Forelimb muscle (tissue), 1 donor: ENCODE measurements at places on chromosomes 1 and 21. TPM values are rescaled to one million over a fixed set of nuclear protein-coding genes. Genes with fewer than 3 reads are reported as not detected.

DNA sequence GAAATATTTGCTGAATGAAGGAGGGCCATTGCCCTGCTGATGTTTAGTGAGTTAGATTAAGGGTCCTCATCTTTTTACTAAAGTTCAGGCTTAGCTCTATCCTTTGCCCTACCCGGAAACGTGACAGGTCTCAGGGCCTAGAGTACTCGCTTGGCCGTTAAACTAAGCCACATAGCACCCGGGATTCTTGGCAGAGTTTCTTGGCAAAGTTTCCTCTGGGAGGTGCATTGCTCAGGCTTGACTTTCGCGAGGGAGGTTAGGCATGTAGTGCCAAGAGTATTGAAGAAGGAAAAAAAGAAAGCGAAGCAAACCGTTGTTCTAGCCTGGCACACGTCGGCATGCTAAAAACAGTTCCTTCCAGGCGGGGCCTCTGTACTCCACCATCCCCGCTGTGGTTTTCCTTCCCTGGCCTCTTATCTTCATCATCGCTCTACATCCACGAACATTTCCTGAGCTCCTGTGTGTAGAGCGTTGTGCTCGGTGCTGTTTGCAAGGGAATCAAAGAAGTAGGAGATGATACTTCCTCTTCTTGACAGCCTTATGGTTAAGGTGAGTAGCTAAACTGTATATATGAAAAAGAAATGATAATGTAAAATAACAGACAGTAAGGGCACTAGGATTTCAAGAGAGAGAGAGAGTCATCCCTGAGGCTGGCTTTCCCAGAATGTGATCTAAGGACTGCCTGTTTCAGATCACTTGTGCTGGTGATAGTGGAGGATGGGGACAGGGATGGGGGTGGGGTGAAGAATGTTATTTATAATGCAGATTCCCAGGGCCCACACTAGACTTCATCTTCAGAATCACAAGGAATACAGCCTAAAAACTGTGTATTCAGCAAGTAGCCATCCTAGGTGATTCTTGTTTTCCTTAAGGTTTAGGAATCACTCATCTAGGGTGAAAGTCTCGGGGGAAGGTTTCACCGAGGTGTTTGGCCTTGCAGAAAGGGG lies 18.8 kb downstream of the RNF220 start:
- DNase-seq, result no peak

GRCh38 chr1:214446772-214447556 lies 104.4 kb downstream of the PTPN14 start:
- DNase-seq, result no peak

FCRL1 gene
- 0.25 TPM for polyA plus RNA-seq

C4BPB gene
- polyA plus RNA-seq, result 0.18 TPM
